Myocyte (in vitro differentiated cells): ENCODE measurements at places on chromosomes 2 and 18.
A peak's percentile ranks its signal among the peaks of the same experiment; 100 is the strongest.

DNA sequence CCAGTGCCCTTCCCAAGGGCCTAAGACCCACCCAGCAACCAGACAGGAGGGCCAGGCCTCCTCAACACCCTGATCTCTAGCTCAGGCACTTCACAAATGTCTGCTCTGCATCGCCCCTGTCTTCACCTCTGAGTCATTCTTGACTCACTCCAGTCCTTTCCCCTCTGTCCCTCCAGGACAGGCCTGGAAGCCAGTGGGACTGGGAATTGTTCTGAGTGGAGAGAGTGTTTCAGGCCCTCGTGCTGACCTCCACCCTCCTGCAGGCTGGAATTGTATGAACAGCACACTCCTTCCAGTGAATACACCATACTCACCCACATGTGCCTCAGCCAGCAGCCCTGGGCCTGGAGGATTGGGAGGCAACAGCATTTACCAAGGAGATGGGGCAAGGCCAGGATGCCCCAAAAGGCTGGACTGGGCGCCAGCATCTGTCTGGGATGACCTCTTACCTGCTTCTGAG, 304.2 kb downstream of the CYP26B1 start:
- peak; percentile 57 for DNase-seq

GRCh38 chr18:8703092-8703709, 2.2 kb upstream of the MTCL1 start:
- DNase-seq = no peak

DNA sequence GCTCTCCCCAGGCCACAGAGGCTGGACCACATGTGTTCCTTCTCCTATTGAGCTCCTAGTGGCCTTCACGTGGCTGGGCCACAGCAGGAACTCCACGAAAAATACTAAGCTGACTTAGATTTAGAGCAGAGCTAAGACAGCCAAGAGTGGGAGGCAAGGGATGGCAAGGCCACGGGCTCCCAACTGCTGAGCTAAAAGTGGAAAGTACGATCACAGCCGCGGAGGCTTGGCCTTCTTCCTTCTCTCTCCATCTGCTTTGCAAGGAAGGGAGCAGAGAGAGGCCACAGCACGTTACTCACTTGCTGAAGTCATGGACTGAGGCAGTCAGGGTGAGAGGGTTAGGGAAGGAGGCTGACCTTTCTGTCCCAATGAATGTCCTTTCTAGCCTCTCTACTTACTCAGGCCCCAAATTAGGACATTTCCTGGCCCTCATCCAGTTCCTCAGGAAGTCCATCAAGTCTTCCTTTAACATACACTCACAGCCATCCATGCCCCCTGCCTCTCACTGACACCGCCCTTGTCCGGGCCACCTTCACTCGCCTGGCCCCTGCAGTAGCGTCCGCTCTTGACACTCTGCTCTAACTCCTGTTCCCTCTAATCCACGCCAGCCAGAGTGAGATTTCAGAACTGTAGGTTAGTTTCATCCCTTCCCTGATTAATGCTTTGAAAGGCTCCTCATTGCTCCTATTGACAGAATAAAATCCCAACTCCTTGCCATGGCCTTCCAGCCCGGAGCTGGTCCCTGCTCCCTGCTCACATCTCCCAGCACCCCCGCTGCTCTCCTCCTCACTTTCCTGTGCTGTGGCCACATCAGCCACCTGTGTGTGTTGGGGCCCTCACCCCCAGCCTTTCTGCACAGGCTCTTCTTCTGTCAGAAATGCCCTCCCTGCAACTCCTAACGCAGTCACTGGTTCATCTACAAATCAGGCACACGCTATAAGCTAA, 204.2 kb downstream of the CYP26B1 start:
- peak; percentile 88 for DNase-seq

- DNase-seq = no peak
Measured at GRCh38 chr2:33494155-33494779, 17.8 kb downstream of the RASGRP3 start.

GRCh38 chr2:149421791-149422190, 91.4 kb downstream of the LYPD6 start:
- peak; percentile 55 for DNase-seq

- DNase-seq = no peak
Measured at GRCh38 chr2:200360364-200360763, 53.9 kb downstream of the SPATS2L start.

DNA sequence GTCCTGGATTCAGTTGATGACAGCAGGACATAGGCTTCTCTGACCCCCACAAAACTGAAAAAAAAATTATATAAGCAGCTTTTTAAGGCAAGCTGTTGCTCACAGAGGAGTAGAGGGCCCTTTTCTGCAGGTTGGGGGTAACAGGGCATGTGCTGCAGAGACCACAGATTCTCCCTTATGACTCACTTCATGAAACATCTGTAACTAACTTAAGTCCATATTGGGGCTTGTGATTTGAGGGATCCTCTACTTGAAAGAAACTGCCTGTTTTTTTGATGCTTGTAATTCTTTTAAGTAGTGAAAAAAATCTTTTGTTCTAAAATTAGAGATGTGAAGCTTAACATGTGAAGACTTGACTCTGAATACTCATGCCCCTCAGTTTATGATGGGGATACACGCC, 33.4 kb downstream of the XRCC5 start:
- DNase-seq = peak; percentile 59

DNA sequence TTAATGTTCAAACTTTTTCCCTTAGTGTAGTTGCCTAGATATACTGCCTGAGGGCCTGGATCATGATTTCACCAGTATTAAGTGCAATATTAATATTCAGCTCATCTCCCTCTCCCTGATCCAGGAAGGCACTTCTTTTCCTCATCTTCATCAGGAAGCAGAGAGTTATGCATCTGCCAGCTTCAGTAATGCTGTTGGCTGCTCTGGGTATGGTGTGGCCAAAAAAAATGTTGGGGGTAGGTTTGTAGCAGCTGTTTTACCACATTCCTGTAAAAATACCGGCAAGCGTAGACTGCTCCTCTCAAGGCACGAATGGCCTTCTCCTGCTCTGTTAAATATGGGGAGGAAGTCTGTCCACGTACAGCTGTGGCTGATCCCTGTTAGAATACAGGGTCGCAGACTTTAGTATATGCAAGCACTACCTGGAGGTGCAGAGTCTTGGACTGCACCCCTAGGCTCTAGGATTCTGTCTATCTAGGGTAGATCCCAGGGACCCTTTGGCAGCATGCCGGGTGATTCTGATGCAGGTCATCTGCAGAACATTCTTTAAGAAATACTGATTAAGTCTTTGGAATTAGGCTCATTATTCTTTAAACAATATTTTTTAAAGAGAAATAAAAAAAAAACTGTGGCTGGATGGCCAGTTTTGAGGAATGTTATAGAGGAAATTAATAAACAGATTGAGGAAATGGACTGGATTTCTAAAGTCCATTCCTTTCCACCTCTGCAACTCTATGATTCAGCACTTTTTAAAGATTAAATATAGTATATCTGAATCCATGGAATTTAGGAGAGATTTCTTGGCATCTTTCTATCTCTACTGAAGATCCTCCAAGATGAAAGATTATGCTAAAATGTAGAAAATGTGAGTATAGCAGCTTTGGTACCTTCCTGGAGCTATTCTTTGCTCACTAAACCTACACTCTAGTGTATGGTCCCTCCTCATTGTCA, 21.0 kb upstream of the GLS start:
- peak; percentile 86 for DNase-seq

DNA sequence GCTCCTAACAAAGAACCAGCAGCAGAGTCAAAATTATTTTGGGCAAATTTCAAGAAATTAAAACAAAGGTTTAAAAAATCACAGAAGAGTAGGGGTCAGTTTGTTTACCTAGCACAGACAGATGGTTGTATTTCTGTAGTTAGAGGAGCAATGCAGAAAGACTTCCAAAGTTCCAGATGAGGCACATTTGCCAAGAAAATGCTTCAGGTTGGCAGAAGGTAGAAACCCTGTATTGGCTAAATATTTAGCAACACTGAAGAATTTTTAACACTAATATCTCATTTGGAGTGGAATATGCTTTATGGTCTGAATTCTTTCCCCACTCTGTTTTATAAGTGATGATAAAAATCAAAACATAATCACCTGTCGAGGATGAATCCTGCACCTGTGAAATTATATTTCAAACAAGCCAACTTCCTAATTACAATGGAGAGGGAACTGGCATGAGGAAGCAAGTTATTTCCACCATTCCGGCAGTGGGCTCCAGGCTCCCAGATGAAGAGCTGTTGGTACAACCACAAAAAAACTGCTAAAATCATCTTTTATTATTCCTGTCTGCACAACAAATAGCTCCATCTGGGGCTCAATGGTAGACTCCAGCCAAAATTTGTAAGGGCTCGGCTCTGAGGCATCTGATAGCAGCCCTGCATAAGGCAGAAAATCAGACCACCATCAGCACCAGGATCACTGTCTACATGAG, 286.5 kb upstream of the REV1 start:
- DNase-seq = no peak

GRCh38 chr2:198659096-198659870, 798.5 kb downstream of the SATB2 start:
- DNase-seq = no peak

- no peak for DNase-seq
Measured at GRCh38 chr2:74417763-74418162, 3.7 kb downstream of the C2orf81 start.

- DNase-seq = no peak
Measured at GRCh38 chr2:193900292-193900691, 1705.6 kb upstream of the TMEFF2 start.

GRCh38 chr18:56637176-56637575, 1.2 kb downstream of the TXNL1 start:
- peak; percentile 2 for DNase-seq

DNA sequence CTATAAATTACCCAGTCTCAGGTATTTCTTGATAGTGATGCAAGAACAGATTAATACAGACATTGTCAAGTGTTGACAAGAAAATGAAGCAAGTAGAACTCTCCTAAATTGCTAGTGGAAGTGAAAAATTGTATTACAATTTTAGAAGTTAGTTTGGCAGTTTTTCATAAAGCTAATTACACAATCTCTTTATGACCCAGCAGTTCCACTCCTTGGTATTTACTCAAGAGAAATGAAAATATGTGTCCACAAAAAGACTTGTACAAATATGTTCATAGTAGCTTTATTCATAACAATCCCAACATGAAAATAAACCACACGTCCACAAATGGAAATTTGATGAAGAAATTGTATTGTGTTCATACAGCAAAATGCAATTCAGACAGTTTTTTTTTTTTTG, 49.4 kb downstream of the PDE1A start:
- no peak for DNase-seq
